ENCODE measurements at places on chromosomes 3 and 15.

DNA sequence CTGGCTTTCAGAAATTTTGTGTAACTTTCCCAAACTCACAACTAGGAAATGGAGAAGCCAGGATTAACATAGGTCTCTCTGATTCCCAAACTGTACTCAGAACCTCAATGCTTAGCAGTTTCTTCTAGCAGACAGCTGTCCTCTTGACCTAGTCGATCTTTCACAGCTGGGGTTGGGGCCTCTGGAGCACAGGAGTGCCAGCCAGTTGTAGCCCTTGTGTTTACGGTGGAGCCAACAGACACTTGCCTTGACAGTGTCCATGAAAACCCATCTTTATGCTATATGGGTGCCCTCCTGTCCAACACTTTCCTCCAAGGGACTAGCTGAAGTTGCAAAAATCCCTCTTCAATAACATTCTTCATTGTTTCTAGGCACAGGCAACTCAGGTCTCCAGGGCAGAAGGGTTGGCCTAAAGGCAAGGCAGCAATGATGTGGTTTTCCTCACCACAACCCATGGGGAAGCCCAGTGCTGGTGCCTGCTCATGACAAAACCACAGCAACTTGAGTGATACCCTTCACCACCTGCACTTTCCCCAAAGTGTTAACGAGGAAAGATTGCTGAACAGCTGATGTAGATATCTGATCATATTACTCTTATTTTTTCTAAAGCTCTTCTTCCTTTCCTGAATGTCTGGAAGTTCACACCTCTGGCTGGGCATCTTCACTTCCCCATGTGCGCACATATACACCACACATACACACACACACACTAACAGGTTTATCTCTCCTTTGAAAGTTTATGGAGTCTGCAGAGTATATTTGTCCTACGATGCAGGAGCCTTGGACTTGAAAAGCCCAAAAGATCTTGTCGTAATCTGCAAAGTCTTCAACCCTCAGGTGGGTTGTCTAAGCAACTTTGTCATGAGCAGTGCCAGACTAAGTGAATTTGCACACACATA, 11.0 kb upstream of the KNG1 start:
- DNase-seq = no peak

GRCh38 chr3:141082064-141082463, 30.9 kb downstream of the SPSB4 start:
- DNase-seq = no peak

- DNase-seq = no peak
These were observed 121.8 kb upstream of the CHL1 start for GRCh38 chr3:74676-75243.

- DNase-seq = no peak
These were observed 12.5 kb downstream of the SMAD6 start for GRCh38 chr15:66714543-66714981.

DNA sequence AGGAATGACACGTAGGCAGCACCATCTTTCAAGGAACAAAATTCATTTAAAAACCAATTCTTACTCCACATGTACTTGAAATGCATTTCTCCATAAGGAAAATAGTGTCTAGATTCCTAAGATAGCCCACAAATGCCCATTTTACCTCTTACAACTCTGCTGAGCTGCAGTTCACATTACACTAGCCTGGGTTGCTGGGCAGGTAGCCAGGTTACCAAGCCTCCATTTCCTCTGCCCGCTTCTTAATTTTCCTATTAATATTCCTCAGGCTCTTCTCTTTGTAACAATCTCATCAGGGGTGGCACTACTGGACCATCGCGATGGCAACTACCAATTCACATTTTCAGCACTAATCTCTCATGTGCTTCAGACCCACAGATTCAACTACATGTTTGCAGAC, 10.8 kb downstream of the ATP13A3 start:
- DNase-seq = no peak

- DNase-seq = no peak
These were observed 213.7 kb upstream of the ALCAM start for GRCh38 chr3:105152987-105153386.

- no peak for DNase-seq
These were observed 180.2 kb downstream of the SEMA6D start for GRCh38 chr15:47897525-47897924.

DNA sequence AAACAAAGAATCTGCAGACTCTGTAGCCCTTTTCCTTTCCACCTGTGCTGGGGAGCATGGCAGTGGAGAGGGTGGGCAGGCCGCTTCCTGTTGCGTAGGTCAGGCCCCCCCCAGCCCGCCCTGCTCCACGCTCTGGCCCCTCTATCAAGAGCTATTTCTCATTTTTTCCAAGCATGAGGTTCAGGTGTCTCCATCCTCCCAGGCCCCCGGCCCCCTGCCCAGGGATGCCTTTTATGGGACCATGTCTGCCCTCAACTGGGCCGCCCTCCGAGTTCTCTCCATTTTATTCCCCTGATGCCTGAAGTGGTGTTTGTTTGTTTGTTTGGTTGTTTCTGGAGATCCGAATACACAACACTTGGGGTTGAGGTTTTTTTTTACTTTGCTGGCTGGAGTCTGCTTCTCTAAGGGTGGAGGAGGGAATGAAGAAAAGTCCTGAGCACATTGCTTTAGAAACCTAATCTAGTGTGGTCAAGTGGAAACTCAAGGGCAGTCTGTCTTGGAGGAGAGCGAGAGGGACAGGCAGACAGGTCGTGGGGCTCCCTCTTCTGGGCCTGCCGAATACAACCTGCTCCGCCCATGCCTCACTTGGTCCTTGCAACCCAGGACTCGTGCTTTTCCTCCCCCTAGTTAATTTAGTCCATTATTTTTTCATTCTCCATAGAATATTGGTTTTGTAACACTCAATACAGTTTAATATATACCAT, 176.5 kb upstream of the LYSMD4 start:
- no peak for DNase-seq

DNA sequence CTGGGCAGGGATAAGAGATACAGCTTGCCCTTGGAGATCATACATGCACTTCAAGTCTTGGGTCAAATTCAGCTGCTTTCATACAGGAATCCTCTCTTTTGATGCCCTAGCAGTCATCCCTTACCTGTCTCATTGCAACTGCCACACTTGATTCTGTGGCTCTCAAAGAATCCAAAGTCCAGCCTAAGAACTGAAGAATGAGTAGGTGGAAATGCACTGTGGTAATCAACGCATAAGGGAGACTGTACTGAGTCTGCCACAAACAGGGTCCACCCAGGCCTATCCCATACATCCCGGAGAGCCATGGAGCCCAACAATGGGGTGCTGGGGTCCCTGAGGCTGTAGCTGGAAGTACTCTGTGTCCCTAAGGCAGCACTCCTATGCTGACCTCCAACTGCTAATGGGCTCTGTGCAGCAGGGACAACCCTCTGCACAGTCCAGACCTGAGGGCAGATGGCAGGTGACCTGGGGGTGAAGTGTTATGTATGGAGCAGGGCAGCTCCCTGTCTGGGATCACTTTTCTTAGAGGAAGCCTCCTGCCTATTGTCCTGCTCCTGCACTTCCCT, 1.7 kb upstream of the VPS18 start:
- DNase-seq = no peak

DNA sequence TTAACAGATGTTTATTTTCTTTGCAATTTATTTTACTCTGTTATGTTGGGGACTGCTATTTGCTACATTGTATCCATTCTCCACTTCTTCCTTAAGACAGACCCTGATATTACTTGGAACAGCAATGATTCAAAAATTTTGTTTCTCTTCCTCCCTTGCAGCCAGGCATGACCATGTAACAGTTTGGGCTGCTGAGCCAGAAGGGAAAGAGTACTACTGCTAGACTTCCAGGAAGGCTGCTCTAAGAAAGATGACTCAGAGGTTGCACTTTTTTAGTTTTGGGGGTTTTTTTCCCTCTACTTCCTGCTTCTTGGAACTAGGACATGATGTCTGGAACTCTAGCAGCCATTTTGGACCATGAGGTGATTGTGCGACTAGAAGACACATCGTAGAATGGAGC, 10.3 kb downstream of the PRR20G start:
- no peak for DNase-seq

DNA sequence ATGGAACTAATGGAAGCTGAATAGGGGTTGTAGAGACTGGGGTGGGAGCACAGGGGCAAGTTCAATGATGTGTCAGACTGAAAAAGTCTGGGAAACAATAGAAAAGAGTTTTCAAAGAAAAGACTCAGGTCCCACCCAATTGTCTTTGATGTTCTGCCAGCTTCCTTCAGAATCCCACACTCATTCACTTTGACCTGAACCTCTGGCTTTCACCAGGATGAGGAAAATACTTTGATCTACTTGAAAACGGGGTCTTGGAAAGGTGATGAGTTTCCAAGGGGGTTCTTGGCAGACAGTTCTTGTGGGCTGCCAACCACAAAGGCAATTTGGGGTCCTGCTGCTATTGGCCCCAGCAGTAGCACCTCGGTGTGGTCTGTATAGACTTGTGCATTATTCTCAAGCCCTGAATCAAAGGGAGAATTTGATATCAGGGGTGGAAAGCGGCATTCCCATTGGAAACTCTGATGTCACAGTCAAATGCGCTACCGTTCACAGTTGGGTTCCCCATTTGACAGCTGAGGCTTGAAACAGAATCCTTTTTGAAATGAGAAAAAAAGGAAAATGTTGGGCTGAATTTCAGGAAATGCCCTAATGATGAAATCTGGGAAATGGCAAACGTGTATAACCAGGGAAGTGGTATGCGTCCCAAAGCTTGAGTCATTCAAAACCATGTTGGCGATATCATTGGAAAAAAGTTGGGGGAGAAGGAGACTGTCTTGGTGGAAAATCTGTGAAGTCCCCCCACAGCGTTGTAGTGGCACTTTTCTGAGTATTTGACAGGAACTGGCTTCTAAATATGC, 229.2 kb upstream of the LRTM1 start:
- DNase-seq = no peak

GRCh38 chr3:127829537-127829936, 7.2 kb upstream of the MGLL start:
- DNase-seq = no peak

GRCh38 chr15:45121706-45122417, 7.7 kb downstream of the DUOXA2 start:
- peak; percentile 13 for DNase-seq

DNA sequence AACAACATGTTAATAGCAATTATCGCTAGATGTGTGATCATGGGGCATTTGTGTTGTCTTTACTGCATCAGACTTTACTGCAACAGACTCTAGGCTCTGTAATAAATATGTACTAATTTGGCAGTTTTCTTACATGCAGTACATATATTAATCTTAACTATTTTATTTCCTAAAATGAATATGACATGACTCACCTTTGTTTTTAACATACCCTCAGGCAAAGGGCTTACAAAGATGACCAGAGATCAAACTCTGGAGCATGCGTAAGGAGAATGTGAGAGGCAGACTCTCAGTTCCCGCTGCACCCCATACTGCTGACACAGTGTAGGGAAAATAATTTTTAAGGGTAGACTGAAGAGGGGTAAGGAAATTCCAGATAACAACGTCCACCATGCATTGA, 7.2 kb upstream of the FAM174B start:
- no peak for DNase-seq

- DNase-seq = no peak
These were observed 588.8 kb upstream of the BCHE start for GRCh38 chr3:166425900-166426611.

DNA sequence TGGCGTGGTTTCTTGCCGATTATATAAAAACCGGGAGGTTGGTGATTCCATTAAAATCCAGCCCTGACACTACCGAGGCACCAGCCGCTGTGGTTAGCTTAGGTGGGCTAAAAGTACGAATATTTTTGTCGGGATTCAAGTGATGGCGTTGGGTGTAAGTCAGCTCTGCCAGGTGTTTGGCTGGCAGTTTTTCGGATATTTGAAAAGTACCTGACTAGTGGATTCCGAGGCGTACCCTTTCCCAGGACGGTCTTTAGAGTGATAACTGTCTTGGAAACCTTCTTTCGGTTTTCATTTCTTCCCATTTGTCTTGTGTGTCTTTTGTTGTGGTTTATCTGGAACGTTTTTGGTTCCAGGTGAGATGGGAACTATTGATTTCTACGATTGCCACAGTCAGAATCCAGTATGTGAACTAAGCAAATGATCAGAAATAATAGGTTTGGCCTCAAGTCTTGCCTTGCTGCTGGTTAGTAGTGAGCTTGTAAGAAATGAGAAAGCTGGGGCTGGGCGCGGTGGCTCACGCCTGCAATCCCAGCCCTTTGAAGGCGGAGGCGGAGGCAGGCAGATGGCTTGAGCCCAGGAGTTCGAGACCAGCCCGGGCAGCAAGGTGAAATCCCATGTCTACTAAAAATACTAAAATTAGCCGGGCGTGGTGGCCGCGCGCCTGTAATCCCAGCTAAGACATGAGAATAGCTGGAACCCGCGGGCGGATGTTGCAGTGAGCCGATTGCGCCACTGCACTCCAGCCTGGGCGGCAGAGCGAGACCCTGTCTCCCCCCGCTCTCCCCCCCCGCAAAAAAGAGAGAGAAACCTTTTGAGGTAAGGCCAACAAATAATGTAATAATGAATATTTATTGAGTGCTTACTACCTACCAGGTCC, 1.4 kb downstream of the FYTTD1 start:
- no peak for DNase-seq

GRCh38 chr15:58490888-58491473, 59.2 kb downstream of the LIPC start:
- DNase-seq = no peak

GRCh38 chr3:108021533-108021932, 69.3 kb downstream of the CD47 start:
- DNase-seq = no peak

DNA sequence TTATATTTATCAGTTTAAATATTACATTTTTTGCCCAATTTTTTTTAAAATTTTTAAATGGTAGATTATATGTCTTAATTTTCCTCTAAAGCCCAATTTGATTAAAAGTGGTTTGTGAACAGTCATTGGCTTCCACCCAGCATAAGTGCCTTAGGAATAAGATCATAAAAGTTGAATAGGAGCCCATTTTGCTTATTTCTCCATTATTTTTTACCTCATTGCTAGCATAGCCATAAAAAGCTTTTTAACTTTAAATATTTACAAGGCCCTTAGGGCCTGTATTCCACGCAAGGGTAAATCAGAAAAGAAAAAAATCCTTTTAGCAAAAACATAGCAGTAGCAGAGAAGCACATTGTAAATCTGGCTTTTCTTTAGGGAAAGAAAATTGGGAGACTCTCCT, 9.0 kb downstream of the TTC14 start:
- DNase-seq = no peak

- DNase-seq = no peak
These were observed 21.9 kb upstream of the MINAR1 start for GRCh38 chr15:79410237-79410636.

DNA sequence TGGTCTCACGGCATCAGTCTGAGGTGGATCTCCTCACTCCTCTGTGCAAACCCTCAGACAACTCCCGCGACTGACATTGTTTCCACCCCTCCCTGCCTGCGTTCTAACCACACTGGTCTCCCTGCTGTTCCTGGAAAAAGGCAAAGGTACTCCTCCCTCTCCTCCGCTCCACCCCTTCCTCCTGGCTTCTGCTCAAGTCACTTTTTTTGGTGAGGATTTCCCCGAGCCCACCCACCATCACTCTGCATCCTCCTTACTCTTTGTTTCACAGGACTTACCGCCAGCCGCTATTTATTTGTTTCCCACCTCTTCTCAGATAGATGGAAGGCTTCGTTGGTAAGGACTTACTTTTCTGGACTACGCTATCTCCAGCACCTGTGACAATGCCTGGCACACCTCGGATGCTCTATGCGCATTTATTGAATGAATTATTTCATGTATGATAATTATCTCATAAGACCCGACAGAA, 25.6 kb downstream of the PRR23E start:
- no peak for DNase-seq

GRCh38 chr3:155286736-155287135, 6.7 kb downstream of the STRIT1 start:
- no peak for DNase-seq

Measured in SJSA1 (cell line).